ENCODE measurements at places on chromosomes 7 and 10.

- no peak for DNase-seq
Measured at GRCh38 chr7:125675169-125675568, 745.5 kb upstream of the POT1 start.

GRCh38 chr7:40655426-40655825 is 520.6 kb downstream of the SUGCT start:
- no peak for DNase-seq

- no peak for DNase-seq
Measured at GRCh38 chr7:40315277-40315676, 180.5 kb downstream of the SUGCT start.

DNA sequence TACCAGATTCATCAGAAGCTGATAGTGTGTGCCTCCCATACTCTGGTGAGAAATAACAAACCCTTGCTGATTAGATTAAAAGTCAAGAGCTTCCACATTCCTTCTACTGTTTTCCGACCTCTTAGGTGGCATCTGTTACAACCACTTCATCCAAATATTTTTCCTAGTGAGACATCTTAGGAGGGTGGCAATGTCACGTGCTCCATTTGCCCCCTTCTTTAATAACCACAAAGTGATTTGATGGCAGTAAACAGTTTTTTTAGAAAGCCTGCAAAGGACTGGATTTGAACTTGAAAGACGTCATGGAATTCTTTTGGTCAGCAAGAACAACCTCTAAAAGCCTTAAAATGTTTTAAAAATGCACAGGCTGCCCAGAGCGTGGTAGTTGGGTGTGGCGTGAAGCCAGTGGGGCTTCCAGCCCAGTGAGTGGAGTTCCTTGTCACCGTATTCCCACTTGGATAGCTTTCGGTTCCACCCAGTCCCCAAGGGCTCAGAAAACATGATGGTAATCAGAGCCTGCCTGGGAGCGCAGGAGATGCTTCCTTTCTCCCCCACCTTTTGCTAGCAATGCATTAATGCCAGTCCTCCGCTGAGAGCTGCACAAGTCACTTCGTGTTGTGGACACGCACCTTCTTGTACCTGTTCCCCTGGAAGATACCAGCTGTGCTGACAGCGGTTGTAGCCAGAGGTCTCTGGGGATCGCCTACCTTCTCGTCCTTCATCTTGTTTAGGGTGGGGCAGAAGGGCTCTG is 256.4 kb downstream of the KIAA1217 start:
- no peak for DNase-seq

DNA sequence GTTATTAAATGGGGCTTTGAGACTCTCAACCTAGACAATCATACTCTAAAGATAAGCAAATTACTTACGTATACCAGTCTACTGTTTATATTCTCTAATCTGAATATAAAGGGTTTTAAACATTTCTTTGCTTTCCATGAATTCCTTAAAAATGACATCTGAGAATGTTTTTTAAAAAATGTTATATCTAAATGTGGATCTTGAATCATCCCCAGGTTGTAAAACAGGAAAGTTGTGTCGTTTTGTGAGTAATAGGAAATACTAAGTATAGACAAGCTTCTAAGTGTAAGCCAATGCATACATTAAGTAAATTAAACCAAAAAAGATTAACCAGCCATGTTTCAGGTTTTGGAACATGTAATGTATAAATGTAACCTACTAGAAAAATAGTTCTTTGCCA is 26.8 kb downstream of the ADD3 start:
- DNase-seq: no peak

GRCh38 chr7:109734601-109735000 is 1164.9 kb downstream of the DNAJB9 start:
- DNase-seq: no peak

DNA sequence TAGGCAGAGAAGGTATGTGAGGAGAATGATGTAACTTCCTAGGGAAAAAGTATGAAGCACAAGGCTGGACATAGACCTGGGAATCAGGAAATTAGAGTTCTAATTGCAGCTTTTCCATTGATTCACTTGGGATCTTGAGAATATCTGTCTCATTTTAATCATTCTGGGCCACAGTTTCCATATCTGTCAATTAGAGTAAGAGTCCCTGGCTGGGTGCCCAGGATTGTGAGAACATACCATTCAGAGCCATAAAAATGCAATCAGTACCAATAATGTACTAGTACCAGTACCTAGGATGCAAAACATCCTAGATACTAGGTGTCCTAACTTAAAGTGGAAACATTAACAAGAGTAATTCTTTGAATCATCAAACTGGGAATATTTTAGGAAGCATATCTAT is 29.6 kb downstream of the CAV1 start:
- no peak for DNase-seq

DNA sequence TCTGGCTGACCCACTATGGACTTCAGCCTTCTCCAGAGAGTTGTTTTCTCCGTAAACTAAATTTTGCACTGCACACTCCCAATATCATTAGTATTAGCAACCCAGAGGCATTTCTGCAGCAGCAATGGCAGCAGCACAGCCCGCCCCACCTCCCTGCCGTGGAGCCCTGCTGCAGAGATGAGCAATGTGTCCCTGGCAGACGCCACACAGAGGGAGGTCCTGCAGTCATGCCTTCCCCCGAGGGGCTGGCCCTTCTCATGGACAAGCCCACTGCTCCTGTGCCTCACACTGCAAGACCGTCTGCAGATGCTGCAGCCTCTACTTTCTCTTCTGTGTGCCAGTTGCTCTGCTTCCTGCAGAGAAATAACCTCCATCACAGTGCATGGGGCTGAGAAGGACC is 393.4 kb upstream of the MKI67 start:
- DNase-seq: no peak

GRCh38 chr10:89502549-89502948 is 32.8 kb downstream of the SLC16A12 start:
- no peak for DNase-seq

- no peak for DNase-seq
Measured at GRCh38 chr10:69629519-69629896, 539 bp upstream of the FAM241B start.

- DNase-seq: no peak
Measured at GRCh38 chr7:18399436-18400235, 95.9 kb upstream of the HDAC9 start.

GRCh38 chr7:68014031-68014736 is 1017.6 kb downstream of the TYW1 start:
- DNase-seq: no peak

DNA sequence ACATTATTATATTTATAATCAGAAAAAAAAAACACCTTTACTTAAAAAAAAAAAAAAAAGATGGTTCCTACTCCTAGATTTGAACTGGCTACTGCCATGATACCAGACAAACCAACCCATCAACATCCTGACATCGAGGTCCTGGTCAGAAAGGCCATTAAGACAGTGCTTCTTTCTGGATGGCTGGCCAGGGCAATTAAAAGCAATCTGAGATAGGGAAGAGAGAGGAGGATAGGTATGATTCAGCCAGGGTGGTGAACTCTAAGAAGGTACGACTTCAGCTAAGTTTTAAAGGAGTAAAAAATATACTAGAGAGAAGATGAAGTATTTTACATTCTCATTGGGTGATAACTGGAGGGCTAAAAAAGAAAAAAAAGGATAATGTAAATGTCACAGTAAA is 139.0 kb downstream of the DOCK4 start:
- DNase-seq: no peak

DNA sequence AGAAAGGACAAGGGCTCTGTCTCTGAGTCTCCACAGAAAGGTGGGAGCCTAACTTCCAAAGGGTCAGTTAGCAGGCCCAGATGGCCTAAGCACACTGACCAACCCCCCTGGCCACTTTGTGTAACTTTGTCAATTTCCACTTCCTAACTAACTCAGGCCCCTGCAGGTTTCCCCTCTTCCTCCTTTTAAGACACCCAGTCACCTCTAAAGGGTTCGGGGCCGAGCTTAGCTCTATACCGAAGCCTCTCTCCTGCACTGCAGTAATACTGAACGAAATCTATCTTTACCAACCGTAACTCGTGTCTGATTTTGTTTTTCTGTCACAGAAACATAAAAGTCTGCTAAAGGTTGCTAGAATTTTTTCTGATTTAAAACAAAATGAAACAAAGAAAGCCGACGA is 44.4 kb downstream of the CCDC3 start:
- DNase-seq: no peak

Data from OCI-LY7 (cell line).